Omental fat pad (tissue), 4 donors: ENCODE measurements at places on chromosomes 2 and 18. TPM values are rescaled to one million over a fixed set of nuclear protein-coding genes. Genes with fewer than 3 reads are reported as not detected.

DNA sequence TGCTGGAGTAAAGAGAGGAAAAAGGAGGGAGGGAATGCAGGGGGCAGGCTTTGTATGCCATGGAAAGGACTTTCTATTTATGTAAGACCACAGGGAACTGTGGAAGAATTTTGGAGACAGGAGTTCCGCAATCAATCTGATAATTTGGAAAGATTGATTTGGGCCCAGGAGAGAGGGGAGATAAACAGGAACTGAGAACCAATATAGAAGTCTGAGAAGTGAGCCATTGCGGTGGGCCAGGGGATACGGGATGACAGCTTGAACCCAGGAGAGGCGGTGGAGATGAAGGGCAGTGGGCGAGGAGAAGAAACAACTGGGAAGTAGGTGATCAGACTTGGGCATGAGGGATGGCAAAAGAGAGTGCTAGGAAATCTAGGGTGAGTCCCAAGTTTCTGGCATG is 23.7 kb downstream of the RASGRP3 start:
- DNase-seq = no peak

B4GALT6 gene
- total RNA-seq = 3.9 TPM

DNA sequence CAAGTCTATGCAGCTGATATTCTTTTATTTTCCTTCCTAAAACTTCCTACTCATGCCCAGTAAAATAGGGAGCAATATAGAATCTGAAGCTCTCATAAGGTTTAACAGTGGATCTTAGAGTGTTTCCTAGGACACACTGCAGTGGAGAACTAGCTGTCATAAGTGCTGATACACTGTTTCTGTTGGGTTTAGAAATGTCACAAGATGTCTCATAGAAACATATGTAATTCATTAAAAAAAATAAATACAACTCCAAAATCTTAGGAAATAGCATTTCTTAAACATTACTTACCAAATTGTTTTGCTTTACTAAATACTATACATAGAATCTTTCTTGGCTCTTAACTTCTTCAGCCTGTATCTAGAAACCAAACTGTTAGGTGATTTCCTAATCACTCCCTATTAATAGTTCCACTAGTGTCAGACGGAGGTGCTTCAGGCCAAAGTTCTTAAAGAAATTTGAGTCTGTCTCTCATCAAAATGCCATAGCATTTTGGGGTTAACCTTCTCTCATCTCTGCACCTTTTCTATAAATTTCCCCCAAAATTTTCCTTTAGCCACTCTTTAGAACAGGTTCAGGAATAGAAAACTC is 93.7 kb downstream of the CERKL start:
- no peak for DNase-seq

TGFA gene
- 1.2 TPM for total RNA-seq

DNA sequence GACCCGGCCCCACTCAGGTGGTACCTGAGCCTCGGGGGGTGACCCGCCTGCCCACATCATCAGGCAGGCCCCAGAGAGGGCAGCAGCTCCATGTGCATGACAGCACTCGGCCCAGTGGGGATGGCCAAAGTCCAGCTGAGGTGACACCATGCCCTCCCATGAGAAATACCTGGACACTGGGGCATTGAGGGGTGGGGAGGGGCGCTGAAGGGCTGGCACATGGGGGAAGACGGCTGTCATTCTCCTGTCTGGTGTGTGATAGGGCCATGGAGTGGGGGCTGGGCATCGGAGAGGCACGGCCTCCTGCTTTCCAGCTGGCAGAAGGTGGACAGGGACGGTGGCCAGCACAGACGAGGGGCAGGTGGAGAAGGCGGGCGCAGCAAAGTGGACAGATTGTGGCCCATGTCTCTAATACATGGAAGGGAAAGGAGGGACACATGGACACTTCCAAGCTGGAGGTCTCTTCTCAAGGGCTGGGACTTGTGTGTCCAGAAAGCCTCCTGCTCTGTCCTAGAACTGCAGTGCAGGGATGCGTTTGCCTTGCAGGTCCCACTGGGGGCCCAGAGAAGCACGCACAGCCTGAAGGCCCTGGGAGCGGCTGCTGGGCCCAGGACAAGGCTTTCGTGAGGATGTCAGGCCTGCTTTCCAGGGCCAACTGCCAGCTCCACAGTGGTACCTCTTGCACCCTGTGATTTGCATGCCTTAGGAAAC is 302.2 kb downstream of the NDUFA10 start:
- no peak for DNase-seq

DOK6 gene
- 2.0 TPM for total RNA-seq

GRCh38 chr2:188622601-188623260 is 331.1 kb downstream of the GULP1 start:
- DNase-seq = no peak

GRCh38 chr2:239055756-239056493 is 208.0 kb downstream of the TWIST2 start:
- no peak for DNase-seq

GRCh38 chr2:233818639-233819621 is 35.4 kb downstream of the HJURP start:
- DNase-seq = no peak

DNA sequence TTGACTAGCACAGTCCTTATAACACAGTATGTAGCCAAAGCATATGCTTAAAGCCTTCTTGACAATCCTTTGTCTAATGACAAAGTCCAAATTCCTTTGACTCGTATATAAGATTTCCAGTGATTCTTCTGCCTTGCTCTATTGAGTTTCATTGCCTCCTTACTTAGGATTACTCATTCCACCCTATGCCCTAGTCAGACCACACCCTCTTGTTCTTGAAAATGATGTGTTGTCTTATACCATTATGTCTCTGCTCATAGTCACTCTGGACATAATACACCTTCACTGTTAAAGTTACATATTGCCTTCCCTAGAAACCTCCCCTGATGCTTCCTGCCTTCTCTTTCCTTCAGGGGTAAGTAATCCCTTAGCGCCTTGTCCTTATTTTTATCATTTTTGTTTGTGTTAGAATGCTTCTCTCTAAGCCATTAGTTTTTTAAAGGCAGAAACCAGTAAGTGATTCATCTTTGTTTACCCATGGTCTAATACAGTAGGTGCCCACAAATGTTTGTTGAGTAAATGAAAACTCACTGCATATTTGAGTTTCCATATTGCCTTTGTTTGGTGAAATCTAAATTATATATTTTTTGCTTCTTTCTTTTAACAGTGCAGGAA is 19.3 kb downstream of the GPD2 start:
- DNase-seq = no peak

GRCh38 chr2:74688881-74689280 is 34.8 kb downstream of the SEMA4F start:
- DNase-seq = no peak

DNA sequence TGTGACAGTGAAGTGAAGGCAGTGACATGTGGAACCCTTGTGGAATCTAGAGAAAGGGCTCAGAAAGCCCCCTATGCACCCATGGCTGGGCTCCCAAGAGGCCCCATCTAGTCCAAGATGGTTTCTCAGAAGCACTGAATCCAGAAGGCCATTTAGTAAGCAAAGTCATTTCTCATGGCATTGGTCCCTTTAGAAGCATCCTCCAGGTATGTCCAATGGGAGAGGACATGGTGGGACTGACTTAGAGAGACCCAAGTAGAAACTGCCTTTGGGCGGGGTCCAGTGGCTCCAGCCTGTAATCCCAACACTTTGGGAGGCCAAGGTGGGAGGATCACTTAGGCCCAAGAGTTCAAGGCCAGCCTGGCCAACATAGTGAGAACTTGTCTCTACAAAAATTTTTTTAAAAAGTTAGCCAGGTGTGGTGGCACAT is 72.5 kb upstream of the RMDN2 start:
- DNase-seq = no peak

DNA sequence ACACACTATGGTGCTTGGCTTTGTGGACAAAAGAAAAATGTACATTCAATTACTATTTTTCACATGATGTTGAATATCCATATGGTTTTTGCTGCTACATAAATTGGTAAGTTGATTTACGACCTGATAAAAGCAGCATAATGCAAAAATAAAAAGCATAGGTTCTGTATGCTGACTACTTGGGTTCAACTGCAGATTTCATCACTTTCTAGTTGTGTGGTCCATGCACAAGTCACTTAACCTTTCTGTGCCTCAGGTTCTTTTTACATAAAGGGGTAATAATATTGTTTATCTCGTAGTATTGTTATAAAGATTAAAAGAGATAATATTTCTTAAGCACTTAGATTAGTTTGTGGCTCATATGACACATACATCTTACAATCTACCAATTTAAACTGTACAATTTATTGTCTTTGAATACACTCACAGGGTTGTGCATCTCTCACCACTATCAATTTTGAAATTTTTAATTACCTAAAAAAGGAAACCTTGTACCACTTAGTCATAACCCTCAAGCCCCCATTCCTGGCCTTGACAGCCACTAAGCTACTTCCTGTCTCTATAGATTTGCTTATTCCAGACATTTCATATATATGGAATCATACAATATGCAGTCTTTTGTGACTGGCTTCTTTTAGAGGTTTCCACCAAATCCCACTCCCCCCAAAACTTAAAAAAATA is 1443.9 kb downstream of the SUCLG1 start:
- no peak for DNase-seq

DNMT3A gene
- total RNA-seq = 8.7 TPM

LONRF2 gene
- total RNA-seq = 32.8 TPM

- DNase-seq = no peak
Measured at GRCh38 chr2:202933958-202934357, 21.9 kb downstream of the CARF start.

RAX gene
- total RNA-seq = not detected

DNA sequence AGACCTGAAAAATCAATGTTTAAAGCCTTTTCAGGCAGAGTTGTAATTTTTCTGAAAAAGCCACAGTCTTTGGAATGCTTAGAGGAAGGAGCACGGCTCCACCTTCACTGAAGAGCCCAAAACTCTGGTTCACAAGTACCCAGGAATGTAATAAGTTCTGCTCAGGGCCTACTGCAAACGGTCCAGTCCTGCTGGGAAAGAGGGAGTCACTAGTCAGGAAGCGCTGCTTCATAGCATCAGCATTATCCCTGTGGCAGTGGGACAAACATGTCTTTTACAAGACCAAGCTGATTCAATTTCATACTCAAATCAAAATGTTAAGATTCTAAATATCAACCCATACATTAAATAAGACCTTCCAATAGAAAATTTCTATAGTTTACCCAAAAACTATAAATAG is 152.9 kb upstream of the PGAP1 start:
- no peak for DNase-seq

MYO7B gene
- total RNA-seq = 0.12 TPM

DNA sequence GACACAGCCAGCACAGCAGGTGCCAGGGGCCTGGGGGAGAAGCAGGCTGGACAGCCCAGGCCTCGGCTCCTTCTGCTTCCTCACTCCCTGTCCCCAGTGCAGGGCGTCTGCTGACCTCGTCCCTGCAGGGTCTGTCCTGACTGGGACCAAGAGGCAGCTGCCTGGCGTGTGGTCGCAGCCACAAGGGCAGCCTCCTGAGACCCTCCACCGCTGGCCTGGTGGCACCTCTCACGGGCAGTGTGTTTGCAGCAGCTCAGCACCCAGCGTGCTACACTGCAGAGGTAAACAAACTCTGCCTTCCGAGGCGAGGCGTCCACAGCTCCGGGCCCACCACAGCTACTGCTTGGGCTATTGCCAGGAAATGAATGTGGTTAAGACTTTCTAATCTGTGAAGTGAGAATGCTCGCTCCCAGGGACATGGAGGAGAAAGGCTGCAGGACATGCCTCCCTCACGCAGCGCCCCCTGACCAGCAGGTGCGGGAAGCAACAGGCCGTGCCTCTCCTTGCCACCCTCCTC is 46.1 kb upstream of the HPCAL1 start:
- DNase-seq = no peak

NYAP2 gene
- not detected for total RNA-seq

DNA sequence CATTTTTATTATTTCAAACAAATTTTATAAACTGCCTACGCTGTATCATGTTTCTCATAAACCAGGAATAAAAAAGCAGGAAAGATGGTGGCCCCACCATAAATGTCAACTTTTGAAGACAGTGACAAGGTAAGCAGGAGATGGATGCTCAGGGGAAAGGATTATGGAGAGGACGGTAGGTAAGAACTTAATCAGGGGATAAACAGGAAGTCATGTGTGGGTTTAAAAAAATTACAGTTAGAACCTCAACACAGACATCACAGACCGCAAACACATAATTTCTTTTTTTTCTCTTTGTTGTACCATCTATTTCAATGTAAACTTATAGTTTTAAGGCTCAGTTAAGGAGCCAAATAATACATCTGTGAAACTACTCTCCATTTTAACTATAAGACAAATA is 575.2 kb upstream of the SLC8A1 start:
- DNase-seq = no peak

GRCh38 chr2:195810340-195811098 is 153.5 kb downstream of the SLC39A10 start:
- no peak for DNase-seq

- DNase-seq = no peak
Measured at GRCh38 chr18:58867281-58867961, 2.7 kb downstream of the ZNF532 start.

DNA sequence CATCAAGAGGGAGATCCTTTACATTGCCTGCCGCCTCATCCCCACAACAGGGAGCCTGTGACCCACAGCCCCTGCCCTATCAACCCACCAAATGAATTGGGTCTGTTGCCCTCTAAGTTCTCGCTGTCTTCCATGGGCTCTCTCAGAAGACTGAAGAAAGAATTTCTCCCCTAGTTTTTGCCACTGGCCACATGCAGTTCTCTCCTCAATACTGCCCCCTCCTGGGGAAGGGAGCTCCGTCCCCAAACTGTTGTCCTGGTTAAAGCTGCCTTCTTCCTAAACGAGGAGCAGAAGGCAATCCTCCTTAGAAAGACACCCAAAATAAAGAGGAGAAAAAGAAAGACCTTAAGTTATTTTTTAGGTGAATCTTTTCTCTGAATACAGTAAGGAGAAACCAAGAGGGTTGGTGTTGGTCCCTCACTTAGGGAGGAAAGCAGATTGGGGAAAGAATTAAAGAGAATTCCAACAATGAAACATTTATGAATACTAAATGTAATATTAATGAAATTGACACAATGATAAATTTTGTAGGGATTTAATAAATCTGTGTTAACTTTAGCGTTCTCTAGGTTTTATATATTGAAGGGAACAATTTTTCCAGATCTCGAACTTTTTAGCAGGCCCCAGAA is 31.1 kb upstream of the SATB2 start:
- DNase-seq = no peak

CCDC178 gene
- 2.6 TPM for total RNA-seq
